Stimulated activated CD8-positive, alpha-beta memory T cell treated with anti-CD3 and anti-CD28 coated beads, Interleukin-7, amount 100 ng/mL, for 24 hours (primary cell): ENCODE measurements at places on chromosomes 4 and X.
A peak's percentile ranks its signal among the peaks of the same experiment; 100 is the strongest.

- no peak for DNase-seq
These were observed 281.0 kb upstream of the UGT8 start for GRCh38 chr4:114317564-114317963.

- no peak for DNase-seq
These were observed 44.8 kb downstream of the GAB1 start for GRCh38 chr4:143381189-143382118.

DNA sequence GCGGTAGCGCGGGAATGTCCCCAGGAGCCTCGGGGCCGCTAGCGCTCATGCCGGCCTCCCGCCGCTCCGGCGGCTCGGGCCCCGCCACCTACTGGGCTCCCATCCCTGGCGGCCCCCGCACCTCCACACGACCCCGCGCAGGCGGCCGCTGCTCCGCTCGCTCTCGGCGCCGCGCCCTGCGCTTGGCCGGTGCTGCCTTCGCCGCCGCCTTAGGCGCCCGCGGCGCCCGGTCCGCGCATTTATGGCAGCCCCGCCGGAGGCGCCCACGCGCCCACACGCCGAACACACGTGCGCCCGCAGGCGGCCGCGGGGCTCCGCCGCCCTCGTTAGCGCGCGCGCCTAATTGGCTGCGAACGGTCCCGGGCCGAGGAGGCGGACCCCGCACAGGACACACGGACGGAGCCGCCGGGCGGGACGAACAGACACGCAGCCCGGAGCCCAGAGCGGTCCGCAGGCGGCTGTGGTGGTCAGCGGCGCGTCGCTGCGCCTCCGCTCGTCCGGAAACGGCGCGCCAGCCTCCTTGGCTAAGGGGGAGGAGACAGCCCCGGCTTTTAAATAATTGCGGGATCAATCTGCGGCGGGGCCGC is at the start of gene NKX1-1:
Gene NKX1-1, minus strand, starts transcription at position 49 of the 587 bp plus-strand sequence. Its CDS starts 0 bp downstream, at position 49.
- no peak for DNase-seq

- DNase-seq: no peak
These were observed 50.9 kb downstream of the SEL1L3 start for GRCh38 chr4:25811841-25812240.

DNA sequence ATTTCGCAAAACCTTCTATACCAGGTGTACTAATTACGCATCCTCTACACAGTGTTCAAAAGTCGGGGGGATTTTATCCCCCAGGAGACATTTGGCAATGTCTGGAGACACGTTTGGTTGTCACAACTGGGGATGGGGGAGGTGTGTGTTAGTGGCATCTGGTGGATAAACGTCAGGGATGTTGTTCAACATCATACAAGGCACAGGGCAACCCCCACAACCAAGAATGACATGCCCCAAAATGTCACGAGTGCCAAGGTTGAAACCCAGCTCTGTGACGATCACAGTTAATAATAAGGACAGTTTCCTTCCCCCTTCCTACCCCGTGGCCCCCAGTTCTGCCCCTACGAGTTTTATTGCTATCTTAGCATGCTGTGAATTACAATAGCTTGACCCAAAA is 15.9 kb upstream of the SEL1L3 start:
- DNase-seq: no peak

GRCh38 chrX:109399831-109400230 is 82.1 kb downstream of the GUCY2F start:
- no peak for DNase-seq

DNA sequence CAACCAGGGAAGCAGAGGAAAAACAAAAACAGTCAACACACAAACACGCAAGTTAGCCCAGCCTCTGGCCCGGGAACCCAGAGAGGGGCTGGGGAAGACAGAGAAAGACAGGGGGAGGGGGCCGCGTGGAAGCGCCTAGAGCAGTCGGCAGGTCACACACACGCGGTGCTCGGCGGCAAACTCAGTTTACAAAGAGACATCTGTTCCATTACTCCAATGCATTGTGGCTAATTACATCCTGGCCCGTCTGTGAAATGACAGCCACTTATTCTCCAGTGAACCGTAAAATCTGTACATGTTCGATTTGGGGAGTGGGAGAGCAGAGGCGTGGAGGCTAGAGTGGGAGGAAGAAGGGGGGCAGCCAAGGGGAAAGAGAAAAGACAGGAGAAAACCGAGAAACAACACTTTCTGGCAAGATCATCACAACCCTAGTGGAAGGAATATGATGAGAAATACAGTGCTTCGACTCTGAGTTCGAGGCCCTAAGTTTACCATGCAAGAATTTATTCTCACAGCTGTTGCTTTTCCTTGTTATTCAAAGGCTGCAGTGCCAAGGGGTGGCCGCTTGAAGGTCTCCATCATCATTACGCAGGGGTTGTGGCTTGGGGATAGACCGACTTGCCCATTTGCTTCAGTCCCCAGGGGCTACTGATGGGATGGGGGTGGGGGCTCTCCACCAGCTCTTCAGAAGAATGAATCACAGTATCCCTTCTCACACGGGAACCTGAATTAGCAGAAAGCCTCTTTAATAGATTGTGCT is 167.7 kb downstream of the MGST2 start:
- no peak for DNase-seq

DNA sequence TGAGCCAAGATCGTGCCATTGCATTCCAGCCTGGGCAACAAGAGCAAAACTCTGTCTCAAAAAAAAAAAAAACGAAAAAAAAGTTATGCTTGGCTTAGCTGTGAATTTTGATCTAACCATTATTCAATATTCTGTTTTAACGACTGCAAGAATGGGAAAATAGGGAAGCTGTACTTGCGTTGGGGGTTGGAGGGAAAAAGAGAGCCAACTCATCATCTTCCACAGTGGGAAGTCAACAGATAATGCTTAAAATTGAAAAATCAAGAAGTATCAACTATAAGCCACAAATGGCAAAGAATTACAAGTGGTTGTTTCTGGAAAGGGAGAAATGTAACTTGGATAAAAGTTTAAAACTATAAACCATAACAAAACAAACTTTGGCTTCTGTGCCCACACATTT is 2.9 kb downstream of the TEC start:
- DNase-seq: no peak

DNA sequence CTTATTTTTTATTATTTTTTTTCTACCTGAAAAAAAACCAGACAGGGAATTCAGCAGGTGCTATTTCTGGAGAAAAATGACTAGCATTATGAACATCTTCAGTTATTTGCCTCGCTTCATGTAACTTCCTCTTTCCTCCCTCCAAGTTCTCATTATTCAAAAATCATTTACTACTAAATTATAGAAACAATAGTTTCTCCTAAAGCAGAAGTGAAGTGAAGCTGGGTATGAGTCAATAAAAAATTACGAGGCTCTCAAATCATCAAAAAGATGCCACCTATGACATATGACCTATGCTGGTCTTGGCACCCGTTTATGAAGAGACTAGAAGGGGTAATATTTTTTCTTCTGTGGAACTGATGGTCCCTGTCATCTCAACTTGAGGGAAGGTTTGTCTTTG is 145.0 kb upstream of the AADAT start:
- DNase-seq: no peak

GRCh38 chr4:70601422-70602039 is 9.5 kb downstream of the AMBN start:
- DNase-seq: peak; percentile 21

- DNase-seq: no peak
These were observed 506.9 kb upstream of the PCDH10 start for GRCh38 chr4:132642016-132642817.

DNA sequence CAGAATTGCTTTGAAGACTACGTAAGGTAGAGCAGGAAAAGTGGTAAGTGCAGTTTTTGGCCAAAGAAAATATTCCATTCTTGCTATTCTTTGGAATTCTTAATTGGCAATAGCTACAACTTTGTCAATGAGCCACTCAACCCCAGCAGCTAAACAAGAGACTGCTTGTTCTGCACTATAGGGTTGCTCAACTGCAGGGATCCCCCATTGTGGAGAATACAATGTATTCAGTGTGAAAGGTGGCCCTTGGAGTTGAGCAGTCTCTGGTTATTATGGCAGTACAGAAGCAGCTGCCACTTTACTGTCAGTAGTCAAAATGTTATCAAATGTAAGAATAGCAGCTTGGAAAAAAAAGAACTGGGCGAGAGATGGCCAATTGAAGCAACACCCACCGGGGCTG is 808.7 kb downstream of the CENPC start:
- DNase-seq: no peak

DNA sequence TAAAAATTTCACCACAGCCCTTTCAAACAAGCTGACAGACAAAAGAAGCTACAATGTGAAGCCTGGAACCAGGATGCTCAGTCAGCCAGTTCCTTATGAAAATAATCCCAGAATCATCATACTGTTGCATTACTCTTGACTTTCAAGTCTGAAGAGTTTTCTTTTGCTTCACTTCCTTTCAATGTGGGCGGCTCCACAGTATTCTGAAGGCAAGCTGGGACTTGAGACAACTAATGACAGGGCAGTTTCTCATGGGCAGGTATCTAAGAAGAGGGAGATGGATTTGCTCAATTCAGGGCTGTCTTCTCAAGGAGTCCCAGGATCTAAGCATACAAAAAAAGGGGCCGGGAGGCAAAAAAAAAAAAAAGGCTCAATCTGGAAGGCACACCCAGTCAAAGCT is 173.4 kb downstream of the PAPSS1 start:
- DNase-seq: no peak

DNA sequence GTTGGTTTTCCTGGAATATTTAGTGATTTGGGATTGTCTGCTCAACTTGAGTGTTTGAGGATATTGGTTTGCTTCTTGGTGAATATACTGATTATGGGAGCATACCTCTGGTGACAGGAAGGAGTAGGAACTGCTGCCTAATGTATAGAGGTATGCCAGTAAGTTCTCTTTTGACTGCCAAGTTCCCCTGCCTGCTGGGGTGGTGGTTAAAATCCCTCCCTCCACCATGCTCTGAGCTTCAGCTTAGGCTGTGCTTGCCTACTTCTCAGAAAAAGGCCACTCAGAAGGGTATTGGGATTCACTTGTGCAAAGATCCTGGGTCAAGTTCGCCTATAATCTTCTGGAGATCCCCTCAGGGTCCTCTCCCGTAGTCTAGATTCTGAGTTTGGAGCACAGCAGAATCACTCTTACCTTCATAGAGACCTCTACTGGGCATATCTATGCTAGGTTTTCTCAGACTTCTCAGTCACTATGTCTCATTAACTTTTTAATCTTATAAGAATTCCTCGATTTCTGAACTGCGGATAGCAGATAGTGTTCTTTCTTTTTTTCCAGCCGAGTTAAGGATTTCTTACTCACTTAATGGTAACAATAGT is 44.7 kb upstream of the DCK start:
- no peak for DNase-seq

GRCh38 chr4:27366104-27366823 is 505.6 kb downstream of the STIM2 start:
- DNase-seq: no peak

DNA sequence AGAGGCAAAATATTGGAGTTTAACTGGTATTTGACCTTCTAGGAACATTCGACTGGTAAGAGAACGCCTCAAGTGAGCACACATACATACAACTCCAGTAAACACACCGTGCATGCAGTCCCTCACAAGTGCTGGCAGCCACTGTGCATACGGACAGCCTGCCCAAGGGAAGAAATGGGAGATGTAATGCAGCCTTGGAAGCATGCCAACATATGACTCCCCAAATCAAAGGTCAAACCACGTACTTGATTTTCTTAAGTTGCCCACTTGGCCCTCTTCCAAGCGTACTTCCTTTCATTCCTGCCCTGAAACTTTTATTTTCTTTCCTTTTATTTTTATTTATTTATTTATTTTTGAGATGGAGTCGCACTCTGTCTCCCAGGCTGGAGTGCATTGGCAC is 206.6 kb downstream of the SPRY1 start:
- DNase-seq: no peak

DNA sequence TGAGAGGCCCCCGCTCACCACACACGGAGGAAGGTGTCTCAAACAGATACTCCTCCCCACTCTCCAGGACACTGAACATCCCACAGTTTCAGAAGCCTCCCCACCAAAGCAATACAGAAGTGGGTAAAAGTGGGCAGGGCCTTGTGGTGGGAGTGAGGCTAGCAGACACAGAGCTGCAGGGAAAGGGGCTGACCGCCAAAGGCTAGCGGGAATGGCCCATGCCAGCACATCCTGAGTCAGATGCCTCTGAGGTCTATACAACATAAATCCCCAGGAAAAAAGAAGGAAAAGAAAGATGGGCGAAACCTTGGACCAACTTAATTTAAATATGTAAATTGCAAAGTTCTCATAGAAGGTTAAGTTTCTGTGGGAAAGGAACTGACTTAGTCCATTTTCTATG is 21.9 kb upstream of the ARHGAP10 start:
- DNase-seq: no peak

GRCh38 chr4:19014594-19014993 is 993.0 kb upstream of the LCORL start:
- no peak for DNase-seq

DNA sequence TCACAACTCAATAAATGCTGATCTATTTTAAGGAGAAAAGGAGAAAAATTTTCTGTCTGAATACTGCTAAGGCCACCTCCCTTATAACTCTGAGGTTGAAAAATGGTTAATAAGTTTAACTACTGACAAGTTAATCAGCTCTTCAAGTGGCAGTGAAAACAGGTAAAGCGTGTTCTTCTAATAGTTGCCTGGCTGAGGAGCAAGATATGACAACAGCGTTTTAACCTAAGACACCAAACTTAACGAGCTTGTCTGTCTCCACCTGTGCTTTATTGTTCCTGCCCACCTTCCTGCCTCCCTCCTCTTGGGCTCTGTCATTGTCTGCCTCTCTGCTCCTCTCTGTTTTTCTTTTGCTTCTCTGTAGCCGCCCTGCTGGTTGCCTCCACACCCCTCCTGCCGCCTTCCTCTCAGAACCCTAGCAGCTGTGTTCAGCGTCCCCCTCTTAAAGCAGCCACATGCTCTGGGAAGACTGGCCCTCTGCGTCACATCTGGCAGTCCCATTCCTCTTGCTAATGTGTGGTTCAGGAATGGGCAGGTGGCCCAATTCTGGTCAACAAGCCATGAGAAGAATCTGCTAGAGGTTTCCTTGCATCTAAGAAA is 4.3 kb upstream of the TSPAN5 start:
- DNase-seq: peak; percentile 3

- DNase-seq: no peak
These were observed 2313.8 kb downstream of the ARAP2 start for GRCh38 chr4:33930497-33930896.

DNA sequence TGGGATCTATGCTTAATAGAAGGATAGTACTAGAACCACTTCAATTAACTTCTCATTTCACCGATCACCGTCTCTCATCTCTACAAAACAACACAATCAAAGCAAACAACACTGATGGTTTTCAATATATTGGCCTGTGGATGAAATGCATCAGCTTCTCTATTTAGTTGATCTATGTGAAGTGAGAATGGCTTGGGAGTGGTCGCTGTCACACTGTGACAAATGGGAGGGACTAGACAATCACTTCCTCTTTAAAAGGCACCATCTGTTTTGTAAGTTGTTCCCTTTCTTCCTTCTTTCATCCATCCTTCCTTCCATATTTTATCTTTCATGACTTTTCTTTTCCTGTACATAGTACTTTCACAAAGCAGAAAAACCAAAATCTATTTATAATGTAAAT is 23.9 kb upstream of the NWD2 start:
- DNase-seq: no peak

- DNase-seq: no peak
These were observed 161.4 kb upstream of the RADX start for GRCh38 chrX:106450405-106450804.
